ENCODE measurements at places on chromosomes 13 and 19. TPM values are rescaled to one million over a fixed set of nuclear protein-coding genes. Genes with fewer than 3 reads are reported as not detected.

Gene PSG6
- not detected for total RNA-seq

Gene THAP8
- 3.3 TPM for total RNA-seq

Gene GAPDHS
- total RNA-seq = not detected

Gene GGN
- total RNA-seq = 1.8 TPM

GRCh38 chr13:94394723-94395122 is 84.8 kb downstream of the DCT start:
- no peak for DNase-seq

DNA sequence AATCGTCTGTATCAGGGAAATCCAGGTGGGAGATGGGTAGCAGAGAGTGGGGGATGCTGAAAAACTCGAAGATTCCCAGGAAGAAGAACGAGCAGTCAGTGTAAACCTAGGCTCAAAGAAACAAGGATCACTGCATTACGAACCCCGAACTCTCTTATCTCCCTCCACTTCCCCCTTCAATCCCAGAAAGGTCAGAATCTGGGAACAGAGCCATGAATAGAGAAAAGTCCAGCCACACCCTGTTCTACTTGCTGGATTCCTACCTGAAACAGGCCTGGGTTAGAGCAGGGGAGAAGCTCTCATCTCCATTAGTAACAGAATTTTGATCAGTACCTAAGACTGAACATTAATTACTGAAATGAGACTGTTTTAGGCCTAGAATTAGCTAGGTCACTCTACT is 24.4 kb downstream of the EPSTI1 start:
- DNase-seq = no peak

GRCh38 chr13:99941086-99941485 is 30.5 kb downstream of the ZIC5 start:
- no peak for DNase-seq

- no peak for DNase-seq
These were observed 225.4 kb downstream of the PCCA start for GRCh38 chr13:100314132-100314910.

DNA sequence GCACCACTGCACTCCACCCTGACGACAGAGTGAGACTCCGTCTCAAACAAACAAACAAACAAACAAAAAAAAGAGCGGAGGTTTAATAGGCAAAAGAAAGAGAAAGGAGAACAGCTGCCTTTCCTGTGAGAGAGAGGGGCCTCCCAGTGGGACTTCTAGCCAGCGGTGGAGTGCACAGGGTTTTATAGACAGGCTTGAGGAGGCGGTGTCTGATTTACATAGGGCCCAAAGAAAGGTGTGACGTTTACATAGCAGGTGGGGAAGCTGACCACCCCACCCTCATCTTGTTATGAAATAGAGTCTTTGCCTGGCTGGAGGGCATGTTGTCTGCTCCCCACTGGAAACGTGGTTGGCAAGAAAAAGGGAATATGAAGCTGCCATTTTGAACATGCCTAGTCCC is 106.0 kb upstream of the CSNK1A1L start:
- no peak for DNase-seq

Measured in epithelial cell of proximal tubule (primary cell).